ENCODE measurements at places on chromosomes 1 and 21.
A peak's percentile ranks its signal among the peaks of the same experiment; 100 is the strongest.

- no peak for DNase-seq
These were observed 4.8 kb upstream of the KCNJ6 start for GRCh38 chr21:37921091-37921490.

DNA sequence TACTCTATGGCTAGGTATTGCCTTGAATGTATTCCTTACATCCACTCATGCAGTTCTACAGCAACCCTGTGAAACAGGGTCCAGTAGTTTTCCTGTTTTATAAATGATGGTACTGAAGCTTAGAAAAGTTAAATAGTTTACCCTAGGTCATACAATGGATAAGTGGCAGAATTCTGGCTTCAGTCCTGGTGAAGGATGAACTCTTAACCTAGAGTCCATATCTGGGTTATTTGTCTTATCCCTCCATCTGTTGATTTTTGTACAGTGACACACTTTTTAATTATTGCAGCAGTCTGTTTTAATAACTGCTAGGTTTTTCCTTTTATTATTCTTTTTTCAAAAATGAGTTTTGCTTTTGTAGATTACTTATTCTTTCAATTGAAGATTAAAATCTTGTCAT, 263.9 kb downstream of the DNM3 start:
- DNase-seq: no peak

DNA sequence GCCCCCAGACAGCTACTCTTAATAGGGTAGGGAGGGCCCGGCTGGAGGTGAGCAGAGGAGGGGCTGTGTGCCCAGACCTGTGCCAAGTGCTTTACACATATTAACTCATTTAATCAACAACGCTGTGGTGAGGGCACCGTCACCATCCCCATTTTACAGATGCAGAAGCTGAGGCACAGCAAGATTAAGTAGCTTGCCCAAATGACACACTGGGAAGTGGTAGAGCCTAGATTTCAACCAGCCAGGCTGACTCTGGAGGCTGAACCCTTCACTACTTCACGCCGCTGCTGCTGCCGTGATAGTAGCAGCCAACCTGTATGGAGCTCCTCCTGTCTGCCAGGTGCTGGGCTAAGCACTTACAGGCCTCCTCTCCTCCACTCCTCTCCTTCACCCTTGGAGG, 127.2 kb downstream of the PTPRU start:
- DNase-seq: no peak

DNA sequence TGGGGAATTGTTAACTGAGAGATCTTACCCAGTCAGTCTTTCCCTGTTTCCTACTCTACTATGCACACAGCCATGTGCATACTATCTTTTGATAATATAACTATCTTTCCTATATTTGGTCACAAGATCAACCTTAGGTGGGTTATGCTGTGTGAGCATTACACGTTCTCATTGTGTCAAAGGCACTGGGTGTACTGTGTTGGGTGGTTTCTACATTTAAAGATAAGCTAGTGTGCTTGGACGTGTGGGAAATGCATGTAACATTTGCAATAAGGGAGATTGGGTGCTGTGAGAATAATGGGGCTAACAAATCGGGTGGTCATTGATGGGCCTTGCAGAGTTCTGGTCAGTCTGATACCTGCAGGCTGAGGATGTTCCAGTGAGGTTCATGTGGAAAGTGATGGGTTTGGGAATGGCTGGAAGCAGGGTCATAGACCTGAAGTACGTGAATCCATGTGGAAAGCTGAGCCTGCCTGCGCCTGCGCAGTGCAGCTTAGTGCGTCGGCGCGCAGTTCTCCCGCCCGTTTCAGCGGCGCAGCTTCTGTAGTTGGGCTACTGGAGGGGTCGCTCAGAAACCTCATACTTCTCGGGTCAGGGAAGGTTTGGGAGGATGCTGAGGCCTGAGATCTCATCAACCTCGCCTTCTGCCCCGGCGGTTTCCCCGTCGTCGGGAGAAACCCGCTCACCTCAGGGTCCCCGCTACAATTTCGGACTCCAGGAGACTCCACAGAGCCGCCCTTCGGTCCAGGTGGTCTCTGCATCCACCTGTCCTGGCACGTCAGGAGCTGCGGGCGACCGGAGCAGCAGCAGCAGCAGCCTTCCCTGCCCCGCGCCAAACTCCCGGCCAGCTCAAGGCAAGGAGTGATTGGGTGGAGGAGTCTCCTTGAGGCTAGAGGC, at the start of gene MSH4:
Gene MSH4, plus strand, starts transcription at position 507 of the 897 bp plus-strand sequence. Its CDS starts 104 bp downstream, at position 611.
- DNase-seq: peak; percentile 31

DNA sequence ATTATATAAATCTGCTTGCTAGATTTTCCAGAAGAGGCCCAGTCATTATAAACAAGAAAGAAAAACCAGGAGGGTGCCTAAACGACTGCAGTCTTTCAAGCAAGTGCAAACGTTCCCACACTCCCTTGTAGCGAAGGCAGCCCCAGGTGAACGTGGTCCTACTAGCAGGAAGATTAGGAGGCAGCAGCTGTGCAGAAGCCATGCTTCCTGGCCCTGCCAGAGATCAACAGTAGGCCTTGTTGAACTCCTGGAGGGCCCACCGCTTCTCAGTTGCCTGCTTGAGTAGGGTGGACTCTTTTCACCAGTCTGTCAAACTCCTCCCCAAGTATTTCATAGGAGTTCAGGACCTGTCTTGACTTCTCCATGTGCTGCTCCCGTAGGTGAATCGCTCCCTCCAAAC, 163.0 kb upstream of the GORAB start:
- no peak for DNase-seq

GRCh38 chr1:203096566-203096965, 10.8 kb upstream of the MYOG start:
- no peak for DNase-seq

DNA sequence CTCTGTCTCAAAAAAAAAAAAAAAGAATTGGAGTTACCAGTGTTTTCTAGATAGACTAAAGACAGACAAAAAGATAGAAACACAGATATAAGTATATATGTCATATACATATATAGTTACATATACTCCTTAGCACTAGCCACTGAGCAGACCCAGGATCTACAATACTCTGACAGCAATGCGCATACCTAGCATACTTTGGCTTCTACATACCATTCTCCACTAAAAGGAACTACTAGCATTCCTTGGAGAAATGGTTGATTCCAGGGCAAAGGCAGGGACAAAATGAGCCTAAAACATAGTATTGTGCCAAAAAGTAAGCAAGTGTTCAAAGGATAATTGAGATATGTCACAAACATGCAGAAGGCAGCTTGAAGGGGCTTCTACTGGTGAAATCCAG, 22.7 kb downstream of the SYNJ1 start:
- no peak for DNase-seq

- no peak for DNase-seq
These were observed 16.4 kb downstream of the EPHA8 start for GRCh38 chr1:22579541-22580155.

DNA sequence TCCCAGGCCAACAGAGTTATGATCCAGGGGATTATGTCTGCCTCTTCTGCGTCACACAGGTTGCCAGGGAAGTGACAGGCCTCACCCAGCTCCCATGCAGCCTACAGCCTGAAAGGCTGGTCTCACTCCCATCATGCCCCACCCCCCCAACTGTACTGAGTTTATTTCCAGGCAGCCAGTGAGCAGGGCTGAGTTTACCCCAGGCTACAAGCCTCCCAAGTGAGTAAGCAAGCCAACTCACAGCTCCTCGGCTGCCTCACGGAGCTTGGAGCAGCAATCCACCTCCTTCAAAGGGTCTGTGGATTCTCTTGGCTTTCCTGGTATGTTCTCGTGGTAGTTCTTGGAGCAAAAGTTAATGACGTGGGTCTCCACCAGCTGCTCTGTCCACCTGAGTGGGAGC, 1147.6 kb upstream of the ADGRL4 start:
- DNase-seq: no peak

GRCh38 chr1:185564816-185565215, 169.4 kb upstream of the HMCN1 start:
- no peak for DNase-seq

DNA sequence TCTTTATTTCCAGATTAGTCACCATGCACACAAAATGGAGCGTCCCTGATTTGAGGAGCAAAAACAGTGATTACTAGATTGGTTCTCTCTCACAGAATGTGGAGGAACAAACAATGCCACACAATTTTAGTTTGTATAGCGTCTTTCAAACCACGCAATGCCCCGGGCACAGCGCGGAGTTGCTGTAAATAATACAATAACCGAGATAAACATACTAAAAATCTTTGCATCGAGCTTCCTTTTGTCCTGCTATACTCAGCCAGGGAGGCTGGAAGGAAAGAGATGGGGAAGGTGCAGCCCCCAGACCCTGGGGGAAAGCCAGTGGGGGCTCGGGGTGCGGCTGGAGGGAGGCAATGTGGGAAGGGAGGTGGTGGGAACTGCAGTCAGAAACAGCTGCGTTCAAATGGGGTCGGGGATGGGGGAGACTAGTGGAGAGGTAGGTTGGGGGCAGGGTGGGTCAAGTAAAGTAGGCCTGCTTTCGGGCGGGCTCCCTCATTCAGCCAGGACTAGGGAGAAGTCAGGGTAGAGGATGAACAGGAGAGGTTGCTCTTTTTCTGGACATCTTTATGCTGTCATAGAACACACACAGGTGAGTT, 366.3 kb downstream of the RPS6KC1 start:
- no peak for DNase-seq
